Spleen (tissue), 13 donors: ENCODE measurements at places on chromosomes 6 and 20.

- no peak for DNase-seq
Observed at GRCh38 chr6:81564470-81565068, 187.9 kb downstream of the TENT5A start.

DNA sequence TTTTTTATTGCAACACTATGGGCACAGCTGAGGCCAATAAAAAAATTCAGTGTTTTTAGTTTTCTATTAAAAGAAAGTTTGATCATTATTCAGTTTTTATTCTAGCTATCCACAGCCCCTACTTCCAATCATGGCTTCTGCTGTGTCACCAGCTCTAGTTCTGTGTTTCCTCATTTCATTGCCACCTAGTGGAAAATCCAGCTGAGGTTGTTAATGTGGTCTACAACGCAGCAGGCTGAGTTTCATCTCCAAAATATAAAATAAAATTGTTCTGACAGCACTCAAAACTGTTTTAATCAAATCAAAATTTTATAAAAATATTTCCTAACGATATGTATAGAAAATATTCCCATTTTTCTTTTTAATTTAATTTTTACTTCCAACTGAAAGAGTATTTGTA lies 13.6 kb downstream of the COL9A1 start:
- DNase-seq, result no peak

- DNase-seq, result no peak
Observed at GRCh38 chr6:113825781-113826180, 31.4 kb upstream of the MARCKS start.

DNA sequence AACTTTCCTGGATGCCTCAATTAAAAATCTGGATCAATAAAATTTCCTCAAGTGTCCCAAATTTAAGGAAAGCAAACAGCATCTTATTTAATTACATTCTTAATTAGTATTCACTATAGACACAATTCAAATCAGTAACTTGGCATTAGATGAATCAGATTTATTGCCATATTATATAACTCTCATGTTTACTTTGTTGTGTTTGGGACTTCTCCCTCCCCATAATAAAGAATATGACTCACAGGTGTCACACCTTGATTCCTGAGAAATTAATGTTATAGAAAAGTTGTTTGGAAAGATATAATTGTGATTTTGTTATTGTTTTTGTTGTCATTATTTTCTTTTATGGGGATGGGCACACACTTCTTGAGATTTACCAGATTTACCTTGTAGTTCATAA lies 18.4 kb downstream of the EYA4 start:
- DNase-seq, result no peak

DNA sequence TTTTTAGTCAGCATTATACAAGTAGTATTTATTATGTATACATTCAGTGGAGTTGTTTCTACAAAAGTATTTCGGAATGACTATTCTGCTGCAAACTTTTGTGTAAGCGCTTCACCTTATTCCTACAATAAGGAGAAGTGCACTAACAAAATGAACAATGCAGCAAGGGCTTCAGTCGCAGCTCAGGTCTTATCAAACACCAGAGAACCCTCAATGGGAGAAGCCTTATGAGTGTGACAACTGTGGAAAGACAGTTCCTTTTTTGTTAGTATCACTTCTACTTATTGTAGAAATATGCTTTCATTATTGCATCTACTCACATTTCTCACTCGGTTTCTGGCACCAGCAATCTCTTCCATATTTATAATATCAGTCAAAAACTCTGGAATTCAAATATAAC lies 18.8 kb downstream of the ZKSCAN3 start:
- DNase-seq, result no peak

GRCh38 chr6:9437836-9438235 lies 977.0 kb downstream of the TFAP2A start:
- DNase-seq, result no peak

DNA sequence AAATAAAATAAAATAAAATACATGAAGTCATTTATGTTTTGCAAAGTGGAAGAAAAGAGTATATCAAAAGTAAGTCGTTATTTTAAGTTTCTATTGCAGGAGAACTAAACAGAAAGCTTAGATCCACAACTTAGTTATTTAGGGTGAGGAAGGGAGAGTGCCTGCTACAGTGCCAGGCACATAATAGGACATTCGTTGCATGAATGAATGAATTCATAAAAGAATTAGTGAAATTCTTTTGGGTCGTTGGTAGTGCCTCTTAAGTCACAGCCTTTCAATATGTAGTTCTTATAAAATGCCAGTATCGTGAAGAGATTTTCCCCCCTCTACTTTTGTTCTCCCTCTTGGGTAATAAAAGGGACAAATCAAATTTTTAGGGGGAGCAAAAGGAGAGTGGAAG lies 29.1 kb downstream of the SF3B5 start:
- no peak for DNase-seq

GRCh38 chr20:11305406-11305805 lies 612.3 kb upstream of the BTBD3 start:
- no peak for DNase-seq

DNA sequence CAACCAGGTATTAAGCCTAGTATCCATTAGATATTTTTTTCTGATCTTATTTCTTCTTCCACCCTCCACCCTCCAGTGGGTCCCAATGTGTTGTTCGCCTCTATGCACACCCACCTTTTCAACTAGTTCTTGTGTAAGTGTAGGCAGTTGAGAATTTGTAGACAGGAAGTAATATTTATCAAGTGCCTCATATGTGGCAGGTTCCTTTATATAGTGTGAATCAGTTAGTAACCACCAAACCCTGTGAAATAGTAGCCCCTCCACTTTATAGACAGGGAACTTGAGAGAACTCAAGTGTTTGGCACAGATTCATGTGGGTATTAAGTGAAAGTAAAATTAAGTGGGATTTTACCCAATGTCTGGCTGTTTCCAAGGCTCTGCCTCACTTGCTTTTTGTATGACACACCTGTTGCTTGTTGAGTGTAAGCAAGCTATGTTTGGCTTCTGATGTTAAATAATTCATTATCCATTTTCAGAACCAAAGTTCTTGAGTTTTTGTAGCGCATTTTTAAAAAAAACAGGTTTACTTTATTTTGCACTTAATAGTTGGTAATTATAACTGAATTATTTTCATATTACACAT lies 24.8 kb downstream of the AFDN start:
- no peak for DNase-seq

DNA sequence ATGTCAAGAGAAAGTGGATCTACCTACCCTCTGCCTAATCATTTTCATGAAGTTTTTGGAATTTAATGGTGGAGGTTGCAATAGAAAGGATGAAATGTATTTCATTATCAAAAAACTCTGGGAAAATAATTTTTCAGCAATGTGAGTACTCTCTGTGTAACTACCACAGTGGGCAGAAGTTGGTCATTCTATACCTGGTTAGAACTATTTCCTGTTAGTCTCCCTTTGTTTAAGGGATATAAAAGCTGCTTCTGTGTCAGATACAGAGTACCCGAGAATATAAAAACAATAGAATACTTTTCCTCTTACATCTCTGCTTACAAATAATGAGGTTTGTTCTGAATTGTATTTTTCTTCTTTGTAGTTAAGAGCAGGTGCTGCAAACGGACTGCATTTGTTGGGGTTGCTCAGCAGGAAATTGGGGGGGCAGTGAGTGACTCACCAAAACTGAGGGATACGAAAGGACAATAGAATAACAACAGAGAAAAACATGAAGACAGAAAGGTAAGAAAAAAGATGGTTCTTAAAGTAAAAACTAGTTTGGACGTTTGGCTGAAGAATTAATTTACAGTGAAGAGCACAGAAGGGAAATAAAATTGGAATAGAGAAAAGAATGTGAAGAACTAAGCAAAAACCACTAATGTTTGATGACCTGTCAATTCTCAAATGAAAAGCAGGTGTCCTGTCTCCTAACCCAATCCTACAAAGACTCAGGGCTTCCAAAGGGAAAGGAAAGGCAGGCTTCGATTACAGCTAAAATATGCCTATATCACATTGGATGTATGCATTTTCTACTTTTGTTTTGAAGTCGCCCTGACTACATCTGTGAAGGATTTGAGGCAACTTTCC lies 703.1 kb downstream of the RFPL4B start:
- no peak for DNase-seq

DNA sequence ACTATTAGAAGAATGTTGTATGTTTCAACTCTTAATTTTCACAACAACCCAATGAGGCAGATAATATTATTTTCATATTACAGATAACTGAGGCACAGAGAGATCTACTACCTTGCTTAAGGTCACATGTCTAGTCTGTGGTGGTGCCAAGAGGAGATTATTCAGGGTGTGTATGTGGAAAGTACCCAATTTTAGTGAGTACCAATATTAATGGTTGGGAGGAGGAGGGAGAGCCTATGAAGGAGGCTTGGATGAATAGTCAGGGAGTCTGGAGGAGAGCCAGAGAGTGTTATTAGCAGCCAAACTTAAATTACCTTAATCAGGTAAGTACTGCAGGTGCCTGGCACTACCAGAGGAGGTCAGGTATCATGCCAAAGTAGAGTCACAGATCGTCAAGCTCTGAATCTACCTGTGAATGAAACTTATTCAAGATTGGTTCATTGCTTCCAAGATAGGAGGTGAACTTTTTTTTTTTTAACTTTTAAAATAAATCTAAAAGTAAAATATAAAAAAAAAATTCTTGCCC lies 10.9 kb upstream of the CALHM6 start:
- no peak for DNase-seq

GRCh38 chr20:46720776-46721425 lies 11.5 kb downstream of the SLC2A10 start:
- DNase-seq, result no peak

DNA sequence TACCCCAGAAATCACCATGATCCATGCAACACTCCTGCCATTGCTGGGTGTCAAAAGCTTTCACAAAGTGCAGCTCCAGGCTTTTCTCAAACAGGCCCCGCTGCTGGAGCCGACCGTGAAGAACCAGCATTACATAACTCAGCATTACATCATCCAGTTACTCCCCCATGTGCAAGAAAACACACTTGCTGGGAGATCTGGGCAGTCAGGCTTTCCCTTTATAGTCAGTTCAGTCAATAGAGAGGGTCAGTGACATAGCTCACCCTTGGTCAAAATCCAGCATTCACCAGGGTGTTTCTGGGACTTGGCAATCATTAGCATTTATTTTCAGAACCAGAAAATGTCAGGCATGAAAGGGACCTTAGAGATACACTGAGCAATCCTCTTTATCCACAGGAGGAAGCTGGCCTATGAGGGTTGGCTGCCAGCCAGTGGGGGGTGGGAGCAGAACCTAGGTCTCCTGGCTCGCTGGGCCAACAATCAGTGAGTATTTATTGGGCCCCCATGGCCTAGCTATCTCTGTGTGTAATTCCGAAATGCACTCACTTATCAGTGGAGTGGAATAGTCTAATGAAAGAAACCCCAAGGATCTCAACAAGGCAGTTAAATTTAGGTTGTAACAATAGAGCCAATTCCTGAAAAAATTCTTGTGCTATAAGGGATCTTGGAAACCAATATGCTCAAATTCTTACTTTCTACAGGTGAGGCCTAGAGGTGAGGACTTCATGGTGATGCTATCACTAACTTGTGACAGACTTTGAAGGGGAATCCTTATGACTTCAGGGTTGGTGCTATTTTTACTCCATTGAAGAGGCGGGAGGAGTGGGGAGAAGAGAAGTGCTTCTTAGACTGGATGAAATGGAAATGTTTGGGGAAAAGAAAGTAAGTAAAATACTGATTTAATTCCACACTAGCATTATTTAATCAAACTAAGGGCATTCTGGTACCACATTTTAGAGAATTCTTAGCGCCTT lies 54.6 kb downstream of the LYRM4 start:
- DNase-seq, result no peak

DNA sequence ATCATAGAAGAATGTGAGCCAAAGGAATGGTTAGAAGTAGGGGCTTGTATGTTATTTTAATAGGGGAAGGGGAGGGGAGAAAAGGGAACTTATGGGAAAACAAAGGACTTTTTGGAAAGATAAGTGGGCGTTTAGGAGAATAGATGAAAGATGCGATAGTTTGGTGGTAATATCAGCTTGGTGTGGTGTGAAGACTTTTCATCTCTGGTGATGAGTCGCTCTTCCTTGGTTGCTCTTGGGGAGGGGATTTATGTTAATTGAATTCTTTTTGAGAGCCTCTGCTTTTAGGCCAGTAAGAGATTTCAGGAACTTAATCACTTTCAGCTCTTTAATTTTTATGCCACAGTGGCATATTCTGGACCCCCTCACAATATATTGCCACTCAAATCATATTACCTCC lies 10.8 kb downstream of the HECA start:
- DNase-seq, result no peak

DNA sequence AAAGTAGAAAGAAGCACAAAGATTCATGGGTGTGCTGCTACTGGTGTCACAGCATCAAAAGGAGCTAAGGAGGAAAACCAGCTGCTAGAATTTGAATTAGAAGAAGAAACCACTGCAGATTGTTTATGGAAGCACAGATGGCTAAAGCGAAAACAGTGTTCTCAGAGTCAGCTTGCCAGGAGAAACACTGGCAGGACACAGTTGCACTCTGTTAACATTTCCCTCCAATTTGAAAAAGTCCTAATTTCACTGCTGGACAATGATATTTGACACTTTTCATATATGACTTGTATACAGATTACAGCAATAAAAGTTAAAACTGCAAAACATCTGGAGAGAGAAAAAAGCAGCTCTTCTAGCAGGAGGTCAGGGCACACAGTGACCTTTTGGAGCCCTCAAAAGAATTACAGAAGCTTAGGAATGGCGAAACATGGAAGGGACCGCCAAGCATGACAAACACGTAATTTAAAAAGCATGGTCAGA lies 314.5 kb downstream of the COL12A1 start:
- DNase-seq, result no peak

DNA sequence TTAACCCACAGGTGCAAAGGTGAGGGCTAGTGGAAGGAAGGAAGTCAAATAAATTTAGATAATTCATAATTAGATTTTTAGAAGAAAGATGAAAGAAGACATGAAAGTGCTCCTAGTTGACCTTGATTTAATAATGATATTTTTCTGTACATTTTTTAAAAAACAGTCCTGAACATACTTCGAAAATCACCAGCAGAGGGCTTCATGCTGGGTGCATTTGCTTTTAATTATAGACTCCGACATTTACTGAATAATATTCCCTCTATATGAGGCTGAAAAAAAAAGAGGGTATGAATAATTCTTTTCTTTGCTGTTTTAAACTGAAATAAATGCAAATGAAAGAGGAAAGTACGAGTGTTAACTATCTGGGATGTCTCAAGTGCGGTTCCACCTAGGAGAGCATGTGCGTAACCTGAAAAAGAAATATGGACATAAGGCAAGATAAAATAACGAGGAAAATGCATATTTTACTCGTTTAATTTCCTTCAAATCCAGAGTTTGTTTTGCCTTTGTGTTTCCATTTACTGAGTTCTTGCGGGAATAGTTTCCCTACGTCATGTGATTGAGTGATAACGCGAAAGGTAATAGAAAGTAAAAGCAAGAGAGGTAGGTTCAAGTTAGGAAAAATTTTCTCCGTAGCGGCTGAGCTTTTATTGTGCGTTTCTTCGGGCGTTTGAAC lies 3.1 kb upstream of the TFAP2B start:
- DNase-seq, result no peak

DNA sequence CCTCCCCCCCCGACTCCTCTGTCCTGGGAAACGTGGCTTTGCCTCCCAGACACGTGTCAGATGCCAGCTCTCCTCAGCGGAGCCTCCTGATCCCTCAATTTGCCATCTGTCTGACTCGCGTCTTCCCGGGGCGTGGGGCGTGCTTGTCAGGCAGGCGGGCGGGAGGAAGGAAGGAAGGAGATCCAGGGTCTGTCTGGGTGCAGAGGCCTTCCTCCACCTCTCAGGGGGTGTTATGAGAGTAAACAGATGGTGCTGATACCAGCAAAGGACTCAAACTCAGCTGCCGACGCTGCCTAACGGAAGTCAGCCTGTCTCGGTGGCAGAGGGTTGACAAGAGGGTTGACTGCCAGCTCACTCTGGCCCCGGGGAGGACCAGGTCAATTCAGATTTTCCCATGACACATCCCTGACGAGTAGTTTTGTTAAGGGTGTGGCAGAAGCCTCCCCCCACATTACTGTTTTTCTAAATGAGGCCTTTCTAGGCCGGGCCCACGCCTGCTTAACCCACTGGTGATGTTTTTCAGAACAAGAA lies 17.0 kb downstream of the UQCC2 start:
- DNase-seq, result peak; percentile 87
